ENCODE measurements at places on chromosomes 4 and X. TPM values are rescaled to one million over a fixed set of nuclear protein-coding genes. Genes with fewer than 3 reads are reported as not detected.

FAM114A1 gene
- not detected for total RNA-seq

VAMP7 gene
- total RNA-seq = 36.6 TPM

MAP7D2 gene
- 0.15 TPM for total RNA-seq

ADH7 gene
- not detected for total RNA-seq

ZNF674 gene
- total RNA-seq = 6.5 TPM

NUDT6 gene
- 15.6 TPM for total RNA-seq

MAP3K15 gene
- 0.38 TPM for total RNA-seq

SGCB gene
- 12.1 TPM for total RNA-seq

NPNT gene
- not detected for total RNA-seq

IL21 gene
- total RNA-seq = 0.09 TPM

GRCh38 chrX:91435395-91435794 lies 756 bp downstream of the PABPC5 start:
- H3K27ac ChIP-seq = no peak overlapping the region
- no peaks in the 10 kb centered on the region for H3K4me1 ChIP-seq
- no peak for DNase-seq
- no peaks in the 10 kb centered on the region for H3K27me3 ChIP-seq
- H3K36me3 ChIP-seq = no peaks in the 10 kb centered on the region

DNA sequence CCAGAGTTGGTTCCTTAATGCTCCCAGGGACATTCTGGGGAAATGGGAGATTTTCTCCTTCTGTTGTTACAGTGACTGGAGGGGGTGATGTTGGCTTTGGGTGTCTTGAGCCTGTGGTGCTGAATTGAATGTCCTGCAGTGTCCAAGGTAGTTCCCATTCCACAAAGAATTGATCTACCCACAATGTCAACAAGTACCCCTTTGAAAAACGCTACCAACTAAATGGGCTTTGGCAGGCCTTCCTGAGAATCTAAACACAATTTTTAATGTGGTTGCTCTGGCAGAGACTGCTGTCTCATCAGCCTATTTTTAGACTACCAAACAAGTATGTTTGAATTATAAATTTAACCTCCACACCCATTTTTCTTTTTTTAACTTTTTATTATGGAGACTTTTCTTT lies 69.4 kb downstream of the CCKAR start:
- no peaks in the 10 kb centered on the region for H3K4me1 ChIP-seq
- no peak overlapping the region for H3K4me3 ChIP-seq
- H3K36me3 ChIP-seq = peaks cover 37% of the 10 kb centered on the region
- no peaks in the 10 kb centered on the region for H3K27me3 ChIP-seq
- no peak for DNase-seq

- DNase-seq = no peak
- H3K27ac ChIP-seq = no peak overlapping the region
- no peaks in the 10 kb centered on the region for H3K4me1 ChIP-seq
- peaks cover 3% of the 10 kb centered on the region for H3K27me3 ChIP-seq
- H3K36me3 ChIP-seq = no peaks in the 10 kb centered on the region
These were observed 14.2 kb downstream of the BST1 start for GRCh38 chr4:15717086-15717485.

GRCh38 chr4:8580321-8581093 lies at the start of gene GPR78:
Gene GPR78 (plus strand): TSS chr4:8580392. CDS start chr4:8580983, 591 bp downstream.
- H3K27me3 ChIP-seq = peaks cover 2% of the 10 kb centered on the region
- no peaks in the 10 kb centered on the region for H3K4me1 ChIP-seq
- no peak within 1 kb of the TSS for H3K27ac ChIP-seq
- no peaks in the 10 kb centered on the region for H3K36me3 ChIP-seq
- no peak within 1 kb of the TSS for H3K4me3 ChIP-seq

GRCh38 chr4:34091451-34091850 lies 2152.9 kb downstream of the ARAP2 start:
- H3K27me3 ChIP-seq = no peaks in the 10 kb centered on the region
- H3K4me1 ChIP-seq = no peaks in the 10 kb centered on the region

- H3K36me3 ChIP-seq = peaks cover 1% of the 10 kb centered on the region
- H3K27me3 ChIP-seq = no peaks in the 10 kb centered on the region
- peak overlapping the region; percentile 80 for H3K4me3 ChIP-seq
- H3K4me1 ChIP-seq = peaks cover 27% of the 10 kb centered on the region
These were observed 1.2 kb downstream of the PRPS1 start for GRCh38 chrX:107629540-107629909.

DNA sequence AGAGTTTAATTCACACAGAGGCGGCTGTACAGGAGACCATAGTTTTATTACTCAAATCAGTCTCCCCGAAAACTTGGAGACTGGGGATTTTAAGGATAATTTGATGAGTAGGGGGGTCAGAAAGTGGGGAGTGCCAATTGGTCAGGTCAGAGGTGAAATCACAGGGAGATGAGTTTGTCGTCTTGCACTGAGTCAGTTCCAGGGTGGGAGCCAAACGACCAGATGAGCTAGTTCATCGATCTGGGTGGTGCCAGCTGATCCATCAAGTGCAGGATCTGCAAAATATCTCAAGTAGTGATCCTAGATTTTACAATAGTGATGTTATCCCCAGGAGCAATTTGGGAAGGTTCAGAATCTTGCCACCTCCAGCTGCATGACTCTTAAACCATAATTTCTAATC lies 4.0 kb downstream of the ETFDH start:
- no peak overlapping the region for H3K27ac ChIP-seq
- H3K36me3 ChIP-seq = peaks cover 10% of the 10 kb centered on the region
- DNase-seq = no peak
- no peak overlapping the region for H3K4me3 ChIP-seq

- no peaks in the 10 kb centered on the region for H3K27me3 ChIP-seq
- no peaks in the 10 kb centered on the region for H3K36me3 ChIP-seq
- no peak overlapping the region for H3K4me3 ChIP-seq
- no peak for DNase-seq
These were observed 73.8 kb downstream of the KIT start for GRCh38 chr4:54731552-54731951.

GRCh38 chrX:65196758-65197360 lies 220.6 kb upstream of the ZC4H2 start:
- H3K4me1 ChIP-seq = no peaks in the 10 kb centered on the region
- H3K27ac ChIP-seq = no peak overlapping the region
- H3K4me3 ChIP-seq = no peak overlapping the region
- DNase-seq = no peak
- H3K36me3 ChIP-seq = peaks cover 2% of the 10 kb centered on the region

DNA sequence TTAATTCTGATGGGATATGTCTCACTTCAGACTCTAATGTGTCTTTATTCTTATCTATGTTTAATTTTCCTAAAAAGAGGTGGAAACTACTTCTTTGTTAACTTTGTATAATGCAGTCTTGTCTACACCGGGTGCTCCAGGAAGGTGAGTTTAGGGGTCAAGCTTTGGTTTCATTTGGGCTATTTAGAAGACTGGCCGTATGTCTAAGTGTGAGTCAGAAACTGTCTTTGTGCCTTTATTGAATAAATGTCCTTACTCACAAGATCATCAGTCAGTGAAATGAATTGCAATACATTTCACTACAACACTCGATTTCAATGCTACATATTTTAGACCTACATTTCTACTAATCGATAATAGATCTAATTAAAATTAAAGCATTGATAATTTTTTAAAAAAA lies 56.2 kb downstream of the PROM1 start:
- no peaks in the 10 kb centered on the region for H3K36me3 ChIP-seq
- H3K27me3 ChIP-seq = peaks cover 21% of the 10 kb centered on the region
- H3K4me3 ChIP-seq = no peak overlapping the region
- peaks cover 15% of the 10 kb centered on the region for H3K4me1 ChIP-seq
- H3K27ac ChIP-seq = no peak overlapping the region
- DNase-seq = no peak

DNA sequence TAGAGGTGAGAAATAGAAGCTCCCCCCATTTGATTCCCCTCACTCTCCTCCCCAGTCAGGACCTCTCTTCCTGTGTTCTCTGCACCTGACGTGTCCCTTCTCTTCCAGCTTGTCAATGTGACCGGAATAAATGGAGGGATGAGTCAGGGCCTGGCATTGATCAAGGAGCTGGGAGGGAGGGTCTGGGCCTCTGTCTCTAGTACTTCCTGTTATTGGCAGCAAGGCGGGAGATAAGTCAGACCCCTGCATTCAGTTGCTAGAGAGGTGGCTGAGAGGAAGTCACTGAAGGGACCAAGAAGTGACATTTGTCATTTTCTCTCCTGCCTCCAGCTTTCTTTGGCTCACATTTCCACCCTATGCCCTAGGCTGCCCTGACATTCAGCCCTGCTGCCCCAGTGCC lies 35.1 kb upstream of the ZNF41 start:
- peaks cover 14% of the 10 kb centered on the region for H3K4me1 ChIP-seq
- no peak for DNase-seq
- H3K27me3 ChIP-seq = peaks cover 5% of the 10 kb centered on the region
- no peak overlapping the region for H3K4me3 ChIP-seq
- no peak overlapping the region for H3K27ac ChIP-seq

DNA sequence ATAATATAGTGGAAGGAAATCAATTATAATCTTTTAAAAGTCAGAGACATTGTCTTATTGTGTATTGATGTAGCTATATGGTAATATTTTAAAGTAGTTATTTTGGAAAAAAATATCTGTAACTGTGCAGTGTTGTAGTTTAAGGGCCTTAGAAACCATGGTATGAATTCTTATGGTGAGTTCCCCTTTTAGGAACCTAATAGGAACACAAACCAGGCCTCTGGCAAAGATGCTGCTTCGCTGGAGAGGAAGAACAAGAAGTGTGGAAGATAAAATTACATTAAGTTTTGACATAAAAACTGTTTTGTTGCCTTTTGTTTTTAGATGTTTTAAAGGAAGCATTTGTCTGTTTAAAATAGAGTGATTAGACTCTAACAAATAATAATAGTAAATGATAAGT lies 10.9 kb upstream of the TMPRSS11D start:
- H3K4me1 ChIP-seq = no peaks in the 10 kb centered on the region
- DNase-seq = no peak
- no peak overlapping the region for H3K4me3 ChIP-seq
- no peaks in the 10 kb centered on the region for H3K36me3 ChIP-seq

DNA sequence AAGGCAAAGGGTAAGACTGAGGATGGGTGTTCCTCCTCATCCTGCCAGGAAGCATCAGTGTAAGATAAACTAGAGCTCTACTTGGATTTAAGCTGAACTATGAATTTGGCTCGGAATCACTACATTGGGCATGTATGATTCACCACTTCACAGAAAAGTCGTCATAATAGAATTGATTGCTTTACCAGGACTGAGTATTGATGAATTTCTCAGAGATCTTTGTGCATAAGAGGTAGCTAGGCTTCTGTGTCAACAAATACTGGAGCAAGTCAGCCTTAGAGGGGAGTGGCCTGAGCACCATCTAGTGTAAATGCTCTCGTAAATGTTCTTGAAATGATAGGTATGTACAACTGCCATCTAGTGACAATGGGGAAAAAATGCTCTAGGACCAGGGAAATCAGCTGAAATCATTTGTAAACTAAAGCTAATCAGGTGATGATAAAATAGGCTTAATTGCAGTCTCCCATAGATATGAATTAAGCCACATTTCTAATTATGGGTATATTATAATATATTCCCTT lies 309.5 kb upstream of the FMR1 start:
- DNase-seq = no peak
- H3K36me3 ChIP-seq = no peaks in the 10 kb centered on the region
- no peaks in the 10 kb centered on the region for H3K27me3 ChIP-seq

DNA sequence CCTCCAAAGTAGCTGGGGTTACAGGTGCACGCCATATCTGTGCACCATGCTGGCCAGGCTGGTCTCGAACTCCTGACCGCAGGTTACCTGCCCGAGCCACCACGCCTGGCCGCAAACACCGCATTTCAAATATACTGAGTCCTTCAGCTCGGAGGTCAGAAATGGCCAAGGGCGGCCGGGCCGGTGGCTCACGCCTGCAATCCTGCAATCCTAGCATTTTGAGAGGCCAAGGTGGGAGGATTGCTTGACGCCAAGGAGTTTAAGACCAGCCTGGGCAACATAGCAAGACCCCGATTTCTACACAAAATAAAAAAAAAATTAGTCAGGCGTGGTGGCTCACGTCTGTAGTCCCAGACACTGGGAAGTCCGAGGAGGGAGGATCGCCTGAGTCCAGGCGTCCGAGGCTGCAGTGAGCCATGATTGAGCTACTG lies 71.9 kb upstream of the PPP2R3B start:
- H3K4me1 ChIP-seq = no peaks in the 10 kb centered on the region
- no peaks in the 10 kb centered on the region for H3K27me3 ChIP-seq
- H3K4me3 ChIP-seq = no peak overlapping the region
- peaks cover 3% of the 10 kb centered on the region for H3K36me3 ChIP-seq

DNA sequence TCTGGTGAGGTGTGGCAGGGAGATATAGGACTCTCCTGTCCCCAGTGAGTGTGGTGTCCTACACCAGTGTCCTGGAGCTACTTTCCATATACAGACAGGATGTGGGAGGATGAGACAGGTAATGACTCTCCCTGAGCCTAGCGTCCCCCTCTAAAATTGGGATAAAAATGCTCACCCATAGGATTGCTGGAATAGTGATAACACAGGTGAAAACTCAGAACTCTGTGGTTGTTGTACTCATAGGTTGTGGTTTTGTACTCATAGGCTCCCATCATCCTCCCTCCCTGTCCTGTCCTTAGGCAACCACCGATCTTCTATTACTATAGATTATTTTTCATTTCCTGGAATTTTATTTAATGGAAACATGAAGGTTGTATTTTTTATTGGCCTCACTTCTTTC lies 60.7 kb upstream of the NXF3 start:
- H3K27me3 ChIP-seq = no peaks in the 10 kb centered on the region
- H3K4me3 ChIP-seq = no peak overlapping the region
- H3K27ac ChIP-seq = no peak overlapping the region
- no peaks in the 10 kb centered on the region for H3K36me3 ChIP-seq
- peaks cover 5% of the 10 kb centered on the region for H3K4me1 ChIP-seq
- no peak for DNase-seq

DNA sequence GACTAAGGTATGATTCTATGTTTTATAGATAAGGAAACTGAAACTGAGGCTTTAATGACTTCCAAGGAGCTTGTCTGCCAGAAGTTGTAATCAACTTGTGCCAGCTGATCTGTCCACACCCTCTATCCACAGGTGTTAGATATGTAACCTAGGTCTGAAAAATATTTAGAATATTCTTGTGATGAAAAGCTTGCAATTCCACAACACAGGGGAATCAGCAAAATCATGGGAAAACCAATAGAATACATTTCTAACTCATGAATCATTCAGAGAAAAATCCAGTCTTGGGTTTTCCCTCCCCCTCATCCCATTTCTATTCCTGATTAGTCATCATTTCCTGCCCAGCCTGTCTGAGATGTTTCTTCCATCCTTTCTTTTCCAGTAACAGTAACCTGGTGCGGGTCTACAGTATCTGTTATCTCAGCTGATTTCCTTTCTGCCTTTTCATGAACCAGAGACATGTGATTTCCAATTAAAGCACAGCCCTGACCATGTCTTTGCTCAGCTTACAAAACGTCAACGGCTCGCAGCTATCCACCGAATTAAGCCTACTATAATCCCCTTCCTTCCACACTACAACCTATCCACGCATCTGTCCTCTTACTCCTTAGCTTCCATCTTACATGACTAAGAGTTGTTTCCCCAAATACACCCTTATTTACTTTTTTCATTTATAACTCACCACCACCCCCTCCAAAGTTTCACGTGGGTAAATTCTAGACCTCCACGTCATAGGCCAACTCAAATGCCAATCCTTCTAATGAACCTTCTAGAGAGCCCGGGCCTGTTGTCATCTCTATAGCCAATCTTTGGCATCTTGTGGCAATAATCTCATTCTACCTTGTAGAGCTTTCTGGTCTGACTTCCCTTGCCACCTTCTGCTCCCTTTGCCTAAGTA lies 961 bp upstream of the NOCT start:
- peaks cover 5% of the 10 kb centered on the region for H3K36me3 ChIP-seq
- H3K27ac ChIP-seq = peak overlapping the region; percentile 94
- peaks cover 35% of the 10 kb centered on the region for H3K4me1 ChIP-seq
- DNase-seq = no peak
- peak overlapping the region; percentile 84 for H3K4me3 ChIP-seq

- H3K36me3 ChIP-seq = no peaks in the 10 kb centered on the region
- no peak for DNase-seq
- no peaks in the 10 kb centered on the region for H3K4me1 ChIP-seq
- H3K27ac ChIP-seq = no peak overlapping the region
- no peak overlapping the region for H3K4me3 ChIP-seq
These were observed 292.9 kb downstream of the IL1RAPL1 start for GRCh38 chrX:28880136-28880535.
